ENCODE measurements at places on chromosomes 11 and 22. TPM values are rescaled to one million over a fixed set of nuclear protein-coding genes. Genes with fewer than 3 reads are reported as not detected.

The SSH3 gene
- total RNA-seq: 50.6 TPM

DNA sequence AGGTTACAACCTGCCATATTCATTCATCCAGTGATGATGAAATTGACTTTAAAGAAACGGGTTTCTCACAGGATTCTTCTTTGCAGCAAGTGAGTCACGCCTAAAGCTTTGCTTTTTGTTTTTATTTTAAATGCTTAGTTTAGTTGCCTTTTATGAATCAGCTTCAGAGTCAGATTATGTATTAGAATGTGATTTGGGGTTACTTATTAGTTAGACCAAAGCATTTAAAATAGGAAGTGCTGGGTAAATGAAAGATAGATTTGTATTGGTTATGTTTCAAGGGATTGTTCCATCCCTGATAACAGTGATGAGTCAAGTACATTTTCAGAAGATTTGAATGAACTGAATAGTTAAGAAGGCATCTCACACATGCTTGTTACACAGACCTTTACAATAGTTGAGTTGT lies 101.3 kb upstream of the GAL start:
- peak; percentile 42 for DNase-seq

- DNase-seq: no peak
Measured at GRCh38 chr11:126815111-126815510, 185.5 kb downstream of the KIRREL3 start.

The ANGPTL5 gene
- total RNA-seq: not detected

The OR8H3 gene
- not detected for total RNA-seq

DNA sequence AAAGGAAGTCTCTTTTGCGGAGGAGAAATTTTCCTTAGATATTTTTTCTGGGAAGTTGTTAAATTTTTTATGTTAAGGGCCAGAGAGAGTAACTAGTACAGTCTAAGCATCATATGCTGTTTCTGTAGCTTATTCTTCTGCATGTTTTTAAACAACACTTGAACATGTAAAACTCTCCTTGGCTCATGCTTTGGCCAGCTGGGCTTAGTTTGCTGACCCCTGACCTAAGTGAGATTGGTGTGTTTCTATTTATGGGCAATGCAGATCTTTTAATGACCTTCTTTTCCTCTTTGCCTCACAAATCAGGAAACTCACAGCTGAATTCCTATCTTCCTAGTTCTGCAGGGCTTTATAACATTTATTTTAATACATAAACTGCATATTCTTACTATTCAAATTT lies 942.5 kb downstream of the OPCML start:
- DNase-seq: no peak

- DNase-seq: no peak
Measured at GRCh38 chr11:15234796-15235195, 120.1 kb downstream of the INSC start.

The OR51B2 gene
- total RNA-seq: not detected

The LINC01488 gene
- not detected for total RNA-seq

The OR51E2 gene
- not detected for total RNA-seq

The MN1 gene
- 3.1 TPM for total RNA-seq

DNA sequence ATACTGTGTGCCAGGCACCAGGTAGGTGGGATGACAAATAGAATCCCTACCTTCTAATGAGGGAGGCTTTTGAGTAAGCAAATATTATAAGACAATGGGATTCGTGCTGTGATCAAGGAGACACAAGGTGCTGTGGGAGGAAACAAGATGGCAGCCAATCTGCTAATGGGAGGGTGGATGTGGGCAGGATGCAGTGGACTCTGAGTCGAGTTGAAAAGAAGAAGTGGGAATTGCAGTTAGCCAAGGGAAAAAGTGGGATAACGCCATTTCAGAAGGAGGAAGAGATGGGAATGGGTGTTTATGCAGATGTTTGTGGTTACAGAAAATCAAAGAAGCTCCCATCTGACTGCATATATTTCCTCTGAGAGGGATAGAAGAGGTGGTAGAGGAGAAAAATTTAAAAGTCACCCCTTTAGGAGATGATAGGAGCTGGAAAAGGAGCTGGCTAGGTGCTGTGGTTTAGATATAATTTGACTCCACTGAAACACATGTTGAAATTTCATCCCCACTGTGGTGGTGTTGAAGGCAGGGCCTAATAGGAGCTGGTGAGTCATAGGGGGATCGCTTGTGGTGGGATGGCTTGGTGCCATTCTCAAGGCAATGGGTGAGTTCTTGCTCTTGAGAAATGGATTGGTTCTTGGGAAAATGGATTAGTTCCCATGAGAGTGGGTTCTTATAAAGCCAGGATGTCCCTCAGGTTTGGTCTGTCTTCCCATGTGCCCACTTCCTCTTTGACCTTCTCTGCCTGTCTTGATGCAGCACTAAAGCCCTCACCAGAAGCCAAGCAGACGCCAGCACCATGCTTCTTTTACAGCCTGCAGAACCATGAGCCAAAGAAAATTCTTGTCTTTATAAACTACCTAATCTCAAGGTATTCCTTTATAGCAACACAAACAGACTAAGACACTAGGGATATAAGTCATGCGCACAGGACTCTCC lies 30.0 kb upstream of the POU2AF1 start:
- DNase-seq: no peak

Data from Caki2 (cell line).